ENCODE measurements at places on chromosomes 4 and X.

DNA sequence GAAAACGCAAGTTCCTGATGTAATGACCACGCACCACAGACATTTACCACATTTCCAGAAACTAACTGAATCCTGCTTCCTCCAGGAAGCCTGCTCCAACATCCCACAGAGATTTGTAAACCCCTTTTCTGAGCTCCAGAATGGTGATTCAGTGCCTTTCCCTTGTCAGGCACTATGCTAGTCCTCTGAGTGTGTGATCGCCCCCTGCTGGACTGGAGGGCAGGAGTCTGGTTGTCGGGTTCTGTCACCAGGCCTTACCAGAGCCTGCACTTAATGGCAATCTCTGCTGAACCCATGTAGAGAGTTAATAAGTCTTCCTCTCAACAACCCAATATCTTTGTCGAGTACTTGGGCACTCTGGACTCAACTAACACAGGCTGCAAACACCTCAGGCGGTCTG, 14.5 kb upstream of the KDM5C start:
- DNase-seq: no peak

DNA sequence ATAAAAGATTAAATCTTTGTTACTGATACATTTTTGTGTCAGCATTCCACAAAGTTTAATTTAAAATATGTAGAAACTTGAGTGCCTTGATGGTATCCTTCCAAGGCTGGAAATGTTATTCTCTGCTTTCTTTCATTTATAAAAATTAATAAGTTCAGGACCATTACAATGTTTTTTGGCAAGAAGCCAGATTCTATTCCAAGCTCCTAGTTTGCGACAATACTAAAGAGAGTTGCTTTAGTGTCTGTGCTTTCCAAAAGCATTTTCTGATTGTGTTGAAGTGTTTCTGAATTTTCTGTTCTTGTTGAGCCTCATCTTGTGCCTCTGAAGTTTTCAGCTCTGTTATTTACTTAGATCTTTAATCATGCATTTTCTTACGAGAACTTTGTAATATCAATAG, 516.2 kb downstream of the KCTD8 start:
- no peak for DNase-seq

- DNase-seq: no peak
These were observed 276.6 kb downstream of the CCSER1 start for GRCh38 chr4:90403781-90404180.

GRCh38 chr4:40264995-40265909, 68.4 kb downstream of the RHOH start:
- DNase-seq: no peak

DNA sequence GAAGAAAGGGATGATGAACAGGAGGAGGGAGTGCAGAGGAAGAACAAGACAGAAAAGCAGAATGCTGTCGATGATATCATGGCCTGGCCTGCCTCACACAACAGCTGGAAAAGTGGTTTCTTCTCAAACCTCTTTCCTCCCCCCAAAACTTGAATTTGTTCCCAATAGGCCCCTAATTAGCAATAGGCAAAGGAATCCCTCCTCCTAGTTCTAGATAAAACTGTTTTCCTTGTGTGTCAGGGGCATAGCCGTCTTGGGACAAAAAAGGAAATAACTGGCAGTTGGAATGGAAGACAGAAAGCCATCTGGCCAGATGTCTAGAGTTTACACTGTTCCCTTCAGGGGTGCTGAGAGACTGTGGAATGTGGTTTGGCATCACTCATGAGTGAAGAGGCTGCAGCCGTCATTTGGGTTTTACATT, 177.8 kb upstream of the C1QTNF7 start:
- DNase-seq: no peak

DNA sequence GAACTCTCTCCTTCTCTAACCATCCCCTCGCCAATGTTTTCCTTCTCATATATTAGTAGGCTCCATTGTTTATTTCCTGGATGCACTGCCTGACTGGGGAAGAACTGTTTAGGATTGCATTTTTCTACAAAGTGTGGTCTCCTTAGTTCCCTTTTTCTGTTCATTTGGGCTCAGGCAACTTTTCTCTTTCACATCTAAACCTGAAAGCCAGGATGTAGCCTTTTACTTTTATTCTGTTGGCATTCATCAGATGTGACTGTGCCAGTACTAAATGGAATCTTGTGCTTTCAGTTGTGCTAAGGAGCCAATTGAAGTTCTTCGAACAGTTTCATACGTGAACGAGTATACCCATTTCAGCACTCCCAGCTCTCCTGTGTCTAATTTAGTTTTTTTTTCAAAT, 59.8 kb downstream of the DDIT4L start:
- no peak for DNase-seq

DNA sequence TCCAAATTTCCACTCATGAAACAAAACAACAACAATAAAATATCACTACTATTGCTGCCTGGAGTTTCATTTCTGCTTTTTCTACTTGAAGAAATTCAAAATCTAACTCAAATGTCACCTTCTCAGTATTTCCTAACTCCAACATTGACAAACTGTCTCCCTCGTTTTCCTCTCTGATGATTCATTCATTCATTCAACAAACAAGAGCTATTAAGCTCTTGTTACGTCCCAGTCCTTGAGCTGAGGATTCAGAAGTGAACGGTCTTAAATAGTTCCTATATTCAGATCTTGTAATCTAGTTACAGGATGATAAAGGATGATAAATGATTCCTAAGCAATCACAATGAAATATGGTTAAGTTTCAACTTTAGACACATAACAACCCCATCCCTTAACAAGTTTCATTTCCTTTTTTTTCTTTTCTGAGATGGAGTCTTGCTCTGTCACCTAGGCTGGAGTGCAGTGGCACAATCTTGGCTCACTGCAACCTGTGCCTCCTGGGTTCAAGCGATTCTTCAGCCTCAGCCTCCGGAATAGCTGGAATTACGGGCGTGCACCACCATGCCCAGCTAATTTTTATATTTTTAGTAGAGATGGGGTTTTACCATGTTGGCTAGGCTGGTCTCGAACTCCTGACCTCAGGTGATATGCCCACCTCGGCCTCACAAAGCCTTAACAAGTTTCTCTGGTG, 1.7 kb downstream of the SLC9B2 start:
- no peak for DNase-seq

DNA sequence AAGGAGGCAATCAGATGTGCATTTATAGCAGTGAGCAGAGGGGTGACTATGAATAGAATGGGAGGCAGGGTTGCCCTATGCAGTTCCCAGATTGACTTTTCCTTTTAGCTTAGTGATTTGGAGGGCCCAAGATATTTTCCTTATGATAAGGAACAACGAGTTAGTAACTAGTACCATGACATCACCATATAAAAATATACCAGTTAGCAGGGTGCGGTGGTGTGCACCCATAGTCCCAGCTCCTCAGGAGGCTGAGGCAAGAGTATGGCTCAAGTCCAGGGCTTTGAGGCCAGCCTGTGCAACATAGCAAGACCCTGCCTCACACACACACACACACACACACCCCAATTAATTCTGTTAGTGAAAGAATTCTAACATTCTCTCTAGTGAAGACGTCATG, 53.0 kb downstream of the IL13RA2 start:
- DNase-seq: no peak

DNA sequence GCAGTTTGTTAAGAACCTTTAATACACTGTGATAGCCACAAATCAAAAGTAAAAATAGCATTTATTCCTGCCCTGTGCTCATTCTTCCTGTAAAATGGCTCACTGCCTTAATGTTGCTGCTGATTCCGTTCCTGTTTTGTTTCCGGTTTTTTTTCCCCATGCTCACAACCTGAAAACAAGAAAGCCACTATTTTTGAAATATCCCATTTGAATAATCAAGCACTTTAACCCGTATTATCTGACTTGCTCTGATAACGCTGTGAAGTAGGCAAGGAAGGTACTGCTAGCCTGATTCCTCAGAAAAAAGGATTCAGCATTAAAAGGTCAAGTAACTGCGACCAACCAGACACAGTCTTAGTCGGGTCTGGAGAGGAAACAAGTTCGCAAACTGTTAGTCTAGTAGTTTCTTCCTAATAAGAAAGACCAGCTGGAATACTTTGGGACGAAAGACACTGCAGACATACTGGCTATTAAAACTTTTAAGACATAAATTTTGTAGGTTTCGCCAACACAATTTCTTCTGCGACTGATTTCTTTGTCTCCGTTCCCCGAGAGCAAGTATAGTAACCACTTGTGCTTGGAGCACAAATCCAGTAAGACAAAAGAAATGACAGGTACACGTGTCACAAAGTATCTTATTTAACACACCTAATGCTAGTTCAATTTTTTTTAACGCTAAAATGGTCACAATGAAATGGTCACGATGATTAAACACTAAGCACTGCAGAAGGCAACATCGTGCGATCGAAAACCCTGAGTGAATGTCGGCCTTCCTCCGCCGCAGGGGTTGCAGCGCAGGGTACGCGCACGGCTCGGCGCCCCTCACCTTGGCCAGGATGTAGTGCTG, 802 bp downstream of the COX18 start:
- no peak for DNase-seq

DNA sequence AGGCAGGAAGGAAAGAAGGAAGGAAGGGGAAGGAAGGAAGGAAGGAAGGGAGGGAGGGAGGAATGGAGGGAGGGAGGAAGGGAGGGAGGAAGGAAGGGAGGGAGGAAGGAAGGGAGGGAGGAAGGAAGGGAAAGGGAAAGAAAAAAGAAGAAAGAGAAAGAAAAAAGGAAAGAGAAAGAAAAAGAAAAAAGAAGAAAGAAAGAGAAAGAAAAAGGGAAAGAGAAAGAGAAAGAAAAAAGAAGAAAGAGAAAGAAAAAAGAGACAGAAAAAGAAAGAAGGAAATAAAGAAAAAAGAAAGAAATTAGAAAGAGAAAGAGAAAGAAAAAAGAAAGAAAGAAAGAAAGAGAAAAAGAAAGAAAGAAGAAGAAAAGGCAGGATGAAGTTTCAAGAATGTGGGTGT, 15.0 kb upstream of the NHSL2 start:
- no peak for DNase-seq

GRCh38 chrX:39710776-39711175, 387.0 kb downstream of the BCOR start:
- no peak for DNase-seq

DNA sequence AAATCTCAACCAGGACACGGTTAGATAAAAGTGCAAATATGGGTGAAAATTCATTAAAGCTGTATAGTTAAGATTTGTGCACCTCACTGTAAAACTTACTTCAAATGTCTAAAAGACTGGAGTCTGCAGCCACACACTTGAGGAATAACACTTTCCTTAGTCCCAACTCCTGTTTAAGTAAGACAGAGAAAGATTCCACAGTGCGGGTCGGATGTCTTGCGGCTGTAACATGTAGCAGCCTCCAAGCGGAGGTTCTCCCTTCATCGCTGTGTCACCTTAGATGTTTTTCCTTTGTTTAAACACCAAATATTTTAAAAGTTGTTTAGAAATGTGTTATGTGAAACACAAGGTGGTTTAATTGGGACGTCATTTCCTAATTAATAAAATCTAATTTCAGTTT, 905 bp upstream of the MAEA start:
- DNase-seq: no peak

GRCh38 chrX:37946197-37946596, 60.2 kb upstream of the SYTL5 start:
- DNase-seq: no peak

- no peak for DNase-seq
These were observed 331.0 kb upstream of the CPXCR1 start for GRCh38 chrX:88416002-88416401.

DNA sequence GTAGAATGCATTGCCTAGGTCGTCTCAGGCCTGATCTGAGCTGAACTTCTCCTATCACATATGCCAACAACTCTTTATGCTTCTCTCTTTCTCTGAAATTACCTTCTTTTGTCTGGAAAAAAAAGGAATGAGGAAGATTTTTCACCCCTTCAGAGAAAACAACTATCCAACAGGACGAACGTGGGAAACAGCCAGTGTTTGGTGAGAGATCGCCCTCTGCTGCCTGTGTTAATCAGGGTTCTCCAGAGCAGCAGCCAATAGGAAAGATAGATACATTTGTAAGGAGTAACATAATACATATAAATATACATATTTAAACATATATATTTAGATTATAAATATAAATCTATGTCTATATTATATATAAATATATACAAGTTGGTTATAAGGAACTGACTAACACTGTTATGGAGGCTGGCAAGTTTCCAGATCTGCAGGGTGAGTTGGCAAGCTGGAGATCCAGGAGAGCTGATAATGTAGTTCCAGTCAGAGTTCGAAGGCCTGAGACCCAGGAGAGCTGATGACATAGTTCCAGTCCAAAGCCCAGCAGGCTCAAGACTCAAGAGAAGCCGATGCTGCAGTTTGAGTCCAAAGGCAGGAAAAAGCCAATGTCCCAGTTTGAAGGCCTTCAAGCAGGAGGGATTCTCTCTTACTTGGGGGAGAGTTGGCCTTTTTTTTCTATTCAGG, 13.3 kb downstream of the CETN2 start:
- no peak for DNase-seq

- DNase-seq: no peak
These were observed 44.7 kb upstream of the UGT2B7 start for GRCh38 chr4:69051576-69051943.

GRCh38 chr4:143341186-143341755, 4.6 kb downstream of the GAB1 start:
- no peak for DNase-seq

DNA sequence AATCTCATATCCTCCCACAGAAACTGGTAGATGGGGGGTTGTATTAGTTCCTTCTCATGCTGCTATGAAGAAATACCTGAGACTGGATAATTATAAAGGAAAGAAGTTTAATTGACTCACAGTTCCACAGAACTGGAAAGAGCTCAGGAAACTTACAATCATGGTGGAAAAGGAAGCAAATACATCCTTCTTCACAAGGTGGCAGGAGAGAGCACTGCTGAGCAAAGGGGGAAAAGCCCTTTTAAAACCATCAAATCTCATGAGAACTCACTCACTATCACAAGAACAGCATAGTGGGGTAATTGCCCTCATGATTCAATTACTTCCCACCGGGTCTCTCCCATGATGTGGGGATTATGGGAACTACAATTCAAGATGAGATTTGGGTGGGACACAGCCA, 250.5 kb upstream of the GPRIN3 start:
- DNase-seq: no peak

GRCh38 chr4:150818661-150819060, 196.4 kb downstream of the LRBA start:
- no peak for DNase-seq

DNA sequence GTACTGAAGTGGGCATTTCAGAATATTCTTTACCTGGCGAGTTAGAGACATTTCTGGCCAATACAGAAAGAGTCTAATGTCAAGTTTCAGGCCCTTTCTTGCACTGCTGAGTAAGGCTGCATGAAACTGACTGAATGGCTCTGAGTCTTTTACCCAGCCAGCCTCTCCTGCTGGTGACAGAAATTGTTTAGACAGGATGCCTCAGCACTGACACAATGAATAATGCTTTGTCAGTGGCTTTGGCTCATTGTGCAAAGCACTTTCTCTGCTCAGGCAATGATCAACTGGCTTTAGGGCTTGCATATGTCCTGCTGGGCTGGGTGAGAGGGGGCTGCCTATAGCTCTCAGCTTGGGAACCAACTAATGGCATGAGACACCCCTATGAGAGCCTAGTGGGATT, 45.5 kb downstream of the CLNK start:
- no peak for DNase-seq

DNA sequence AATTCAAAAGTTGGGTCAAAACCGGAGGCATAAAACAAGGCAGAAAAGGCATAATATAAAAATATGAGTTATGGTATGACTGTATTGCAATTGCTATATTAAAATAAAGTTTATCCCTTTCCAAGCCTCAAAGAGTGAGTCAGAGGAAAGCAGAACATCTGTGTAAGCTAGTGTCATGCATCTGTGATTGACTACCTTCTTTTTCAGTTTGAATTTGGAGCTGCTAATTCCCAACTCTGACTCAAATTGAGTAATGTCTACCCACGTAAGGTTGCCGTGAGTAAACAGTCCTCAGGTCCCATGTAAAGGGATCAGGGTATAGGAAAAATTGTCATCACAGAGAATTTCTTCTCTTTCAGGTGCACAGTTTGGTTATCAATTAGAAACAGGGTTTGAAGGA, 6.5 kb upstream of the SLITRK4 start:
- no peak for DNase-seq
